GM13976 (cell line): ENCODE measurements at places on chromosomes 1 and 21.
A peak's percentile ranks its signal among the peaks of the same experiment; 100 is the strongest.

- no peak for DNase-seq
These were observed 3.8 kb upstream of the EPB41 start for GRCh38 chr1:28910379-28911115.

GRCh38 chr1:27356619-27357280 lies 10.0 kb downstream of the MAP3K6 start:
- DNase-seq: no peak

DNA sequence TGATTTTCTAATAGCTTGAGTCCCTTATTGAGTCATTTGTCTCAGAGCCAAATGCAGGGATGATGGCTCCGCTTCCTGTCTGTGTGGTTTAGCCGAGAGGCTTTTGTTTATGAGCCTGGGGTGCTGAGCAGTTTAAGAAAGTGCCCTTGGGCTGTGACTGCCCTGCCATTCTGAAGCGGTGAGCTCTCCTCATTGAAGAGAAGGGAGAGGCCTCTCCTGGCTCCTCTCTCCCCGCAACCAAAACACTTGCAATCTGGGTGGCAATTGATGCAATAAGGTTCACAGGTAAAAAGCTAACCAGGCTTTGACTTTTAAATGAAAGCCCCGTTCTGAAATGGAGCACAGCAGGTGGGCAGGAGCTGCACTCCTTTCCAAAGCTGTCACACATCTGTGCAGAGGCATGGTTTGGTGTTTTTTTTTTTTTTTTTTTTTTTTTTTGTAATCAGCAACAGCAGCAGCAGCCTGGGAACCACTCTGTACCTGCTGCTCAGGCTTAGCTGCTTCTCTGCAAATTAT lies 403.7 kb downstream of the SIPA1L2 start:
- DNase-seq: no peak

DNA sequence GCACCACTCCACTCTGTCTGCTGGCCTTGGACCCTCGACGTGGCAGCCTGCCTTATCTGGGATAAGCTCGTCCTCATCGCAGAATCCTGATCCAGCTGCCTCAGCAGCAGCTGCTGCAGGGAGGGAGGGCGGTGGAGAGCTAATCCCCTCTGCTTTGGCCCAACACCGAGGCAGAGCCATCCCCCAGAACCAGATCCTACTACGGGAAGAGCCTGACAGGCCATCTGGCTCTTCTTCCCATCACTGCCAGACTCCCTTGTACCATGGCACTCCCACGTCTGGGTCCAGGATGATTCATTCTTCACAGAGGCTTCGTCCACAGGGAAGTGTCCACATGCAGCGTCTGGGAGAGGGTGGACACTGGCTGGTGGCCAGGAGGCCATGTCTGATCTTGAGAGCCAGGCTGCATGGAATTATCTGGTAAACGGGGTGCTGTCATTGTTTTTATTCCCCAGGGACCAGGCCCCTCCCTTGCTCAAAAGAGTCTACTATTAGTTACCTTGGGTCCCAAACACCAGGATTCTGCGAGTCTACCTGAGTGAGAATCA lies 14.6 kb upstream of the PKP1 start:
- no peak for DNase-seq

- DNase-seq: no peak
These were observed 12.7 kb downstream of the COL6A2 start for GRCh38 chr21:46110499-46111192.

GRCh38 chr1:33163621-33164519 lies 18.0 kb downstream of the TRIM62 start:
- DNase-seq: no peak

DNA sequence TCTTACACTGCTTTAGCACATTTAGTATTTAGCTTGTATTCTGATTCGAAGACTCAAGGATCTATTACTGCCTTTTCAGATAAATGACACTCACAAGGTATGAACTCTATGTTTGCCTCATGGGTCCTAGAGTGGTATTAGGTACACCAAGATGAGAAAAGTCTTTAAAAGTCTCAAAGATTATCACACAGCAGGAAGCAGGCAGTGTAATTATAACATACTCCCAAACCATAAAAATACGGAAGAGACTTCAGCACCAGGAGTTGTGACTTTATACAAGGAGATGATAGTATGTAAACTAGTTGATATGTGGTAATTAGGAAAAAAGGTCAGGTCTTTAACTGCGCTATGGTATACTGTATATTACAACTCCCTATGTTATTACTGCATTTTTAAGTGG lies 11.2 kb upstream of the RCSD1 start:
- DNase-seq: no peak

GRCh38 chr1:210251680-210252490 lies 19.3 kb downstream of the SERTAD4 start:
- DNase-seq: peak; percentile 37

GRCh38 chr1:118636004-118636403 lies 352.1 kb downstream of the TBX15 start:
- DNase-seq: no peak

DNA sequence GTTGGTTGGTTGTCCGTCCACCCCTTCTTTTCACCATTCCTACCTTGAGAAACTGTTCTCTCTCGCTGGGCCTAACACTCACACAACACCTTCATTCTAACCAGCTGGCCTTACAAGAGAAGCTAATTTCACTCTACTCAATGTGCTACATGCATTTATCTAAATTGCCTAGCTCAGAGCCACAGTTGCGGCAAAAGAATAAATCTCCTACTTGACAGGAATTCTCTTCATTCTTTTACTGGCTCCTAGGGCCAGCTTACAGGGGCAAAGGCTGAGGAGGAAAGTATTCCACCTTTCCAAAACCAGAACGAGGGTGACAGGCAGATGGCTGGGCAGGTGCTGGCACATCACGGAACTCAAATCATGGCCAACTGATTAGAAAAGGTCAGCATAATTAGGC lies 6.5 kb downstream of the F3 start:
- DNase-seq: no peak

- no peak for DNase-seq
These were observed 6.1 kb downstream of the SPOCD1 start for GRCh38 chr1:31809698-31810097.

- no peak for DNase-seq
These were observed 12.5 kb upstream of the TADA1 start for GRCh38 chr1:166888373-166889111.

GRCh38 chr1:12610305-12610935 lies 7.6 kb downstream of the DHRS3 start:
- no peak for DNase-seq

DNA sequence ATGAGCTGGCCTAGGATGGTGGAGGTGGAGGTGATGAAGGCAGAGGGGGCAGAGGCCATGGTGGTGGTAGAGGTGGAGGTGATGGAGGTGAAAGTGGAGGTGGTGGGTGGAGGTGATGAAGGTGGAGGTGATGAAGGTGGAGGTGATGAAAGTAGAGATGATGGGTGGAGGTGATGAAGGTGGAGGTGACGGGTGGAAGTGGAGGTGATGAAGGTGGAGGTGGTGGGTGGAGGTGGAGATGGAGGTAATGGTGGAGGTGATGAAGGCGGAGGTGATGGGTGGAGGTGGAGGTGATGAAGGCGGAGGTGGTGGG lies 19.7 kb upstream of the NPHP4 start:
- no peak for DNase-seq

- no peak for DNase-seq
These were observed 1.4 kb downstream of the TOMM20 start for GRCh38 chr1:235127203-235127602.

DNA sequence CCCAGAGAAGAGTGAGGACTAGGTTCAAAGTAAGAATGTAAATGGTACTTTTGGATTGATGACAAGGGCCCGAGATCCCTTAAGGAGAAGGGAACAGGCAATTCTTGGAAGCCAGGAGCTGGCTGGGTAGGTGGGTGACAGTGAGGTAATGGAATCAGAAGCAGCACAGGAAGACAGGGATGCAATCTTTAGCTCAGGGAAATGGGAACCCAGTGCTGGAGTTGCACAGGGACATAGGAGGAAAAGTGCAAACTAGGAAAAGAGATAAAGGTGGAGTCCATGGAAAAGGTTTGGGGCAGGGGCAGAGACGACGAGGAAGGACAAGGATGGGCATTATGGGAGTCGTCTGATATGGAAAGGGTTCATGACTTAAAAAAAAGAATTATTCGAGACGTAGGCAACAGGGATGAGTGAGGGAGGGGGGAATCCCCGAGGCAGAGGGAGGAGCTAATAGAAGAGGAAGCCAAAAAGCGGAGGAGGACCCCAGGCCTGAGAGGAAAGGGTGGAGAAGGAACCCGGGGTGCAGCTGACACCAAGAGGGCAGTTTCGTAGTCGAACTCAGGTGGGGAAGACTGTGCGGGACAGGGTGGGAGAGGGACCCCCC lies 495 bp downstream of the PI4KB start:
- peak; percentile 87 for DNase-seq

DNA sequence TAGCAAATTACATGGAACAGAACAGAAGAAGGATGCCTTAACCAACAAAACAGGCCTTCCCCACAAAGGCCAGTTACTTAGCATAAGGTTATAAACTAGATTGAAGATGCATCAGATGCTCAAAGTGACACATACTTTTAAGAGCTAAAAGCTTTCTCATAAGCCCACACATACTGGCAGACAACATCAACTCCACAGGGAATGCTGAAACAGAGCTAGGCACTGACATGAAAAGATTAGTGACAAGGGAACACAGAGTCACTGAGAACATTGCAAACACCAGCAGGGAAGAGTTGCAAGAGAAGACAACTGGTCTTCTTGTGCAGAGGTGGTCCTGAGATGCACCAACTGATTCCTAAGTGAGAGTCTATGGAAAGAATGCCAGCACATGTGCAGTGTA lies 6.9 kb downstream of the TTC13 start:
- DNase-seq: no peak

DNA sequence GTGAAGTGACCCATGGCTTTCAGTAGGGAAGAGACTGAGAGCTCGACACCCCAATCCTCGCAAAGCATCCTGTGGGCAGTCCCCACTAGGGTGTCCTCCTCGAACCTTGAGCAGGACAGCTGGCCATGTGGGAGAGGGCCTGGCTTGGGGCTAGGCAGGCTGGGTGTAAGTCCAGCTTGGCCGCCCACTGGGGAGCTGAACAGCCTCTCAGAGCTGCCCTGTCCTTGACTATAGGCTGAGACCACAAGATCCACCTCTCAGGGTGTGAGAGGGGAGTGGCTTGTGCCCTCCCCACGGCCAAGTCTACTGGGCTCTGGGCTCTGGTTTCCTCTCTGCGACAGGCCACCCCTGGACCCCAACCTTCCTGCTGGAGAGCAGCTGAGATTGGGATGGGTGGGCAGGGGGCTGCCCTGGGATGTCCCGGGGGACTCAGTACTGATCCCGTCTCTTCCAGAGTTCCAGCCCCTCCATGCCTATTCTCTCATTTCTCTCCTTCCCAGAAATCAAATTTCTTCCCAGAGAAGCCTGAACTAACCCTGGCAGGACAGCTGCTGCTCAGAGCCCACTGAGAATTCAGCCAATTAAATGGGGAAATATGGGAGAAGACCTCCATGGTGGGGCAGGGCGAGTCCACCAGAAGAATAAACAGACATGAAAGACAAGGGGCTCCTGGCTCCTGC lies 282.9 kb downstream of the PTPRU start:
- no peak for DNase-seq

- DNase-seq: no peak
These were observed 16.5 kb downstream of the ZNF697 start for GRCh38 chr1:119631433-119632102.

- no peak for DNase-seq
These were observed 6.5 kb upstream of the GUCA2A start for GRCh38 chr1:42170779-42171621.

GRCh38 chr1:234458352-234459017 lies 20.5 kb downstream of the TARBP1 start:
- no peak for DNase-seq

- no peak for DNase-seq
These were observed 451 bp downstream of the ADAMTSL4 start for GRCh38 chr1:150549496-150550221.

GRCh38 chr1:118257946-118258345 lies 72.9 kb upstream of the SPAG17 start:
- DNase-seq: no peak

DNA sequence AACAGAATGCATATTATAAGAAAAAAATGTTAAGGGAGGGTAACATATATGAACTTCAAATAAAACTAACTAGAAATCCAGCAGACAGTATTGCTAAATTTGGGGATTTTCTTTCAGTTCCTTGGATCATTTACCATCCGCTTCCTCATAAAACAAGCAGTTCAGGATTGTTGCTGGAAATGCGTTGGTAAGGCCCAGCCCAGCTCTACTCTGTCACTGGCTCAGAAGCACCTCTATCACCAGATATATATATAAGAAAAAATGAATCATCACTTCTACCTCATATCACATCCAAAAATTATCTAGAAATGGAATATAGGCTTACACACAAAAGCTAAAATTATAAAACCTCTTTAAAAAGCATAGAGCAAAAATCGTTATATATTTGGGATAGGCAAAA lies 28.2 kb upstream of the COG2 start:
- no peak for DNase-seq

DNA sequence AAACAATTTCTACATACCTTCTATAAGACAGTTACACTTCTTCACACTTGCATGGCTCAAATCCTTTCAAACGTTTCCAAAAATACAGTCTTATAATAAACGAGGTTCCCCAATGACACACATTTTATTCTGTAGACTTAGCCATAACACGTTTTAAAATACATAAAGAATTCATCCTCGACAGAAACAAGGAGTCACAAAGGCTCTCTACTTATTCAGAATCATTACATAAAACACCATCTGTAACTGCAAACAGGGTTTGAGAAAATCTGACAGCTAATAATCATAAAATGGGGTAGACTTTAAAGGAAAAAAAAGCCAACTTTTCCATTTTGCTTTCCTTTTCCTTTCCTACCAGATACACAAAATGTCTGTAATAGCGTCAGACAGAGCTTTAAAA lies 1.8 kb downstream of the PIK3R3 start:
- no peak for DNase-seq

DNA sequence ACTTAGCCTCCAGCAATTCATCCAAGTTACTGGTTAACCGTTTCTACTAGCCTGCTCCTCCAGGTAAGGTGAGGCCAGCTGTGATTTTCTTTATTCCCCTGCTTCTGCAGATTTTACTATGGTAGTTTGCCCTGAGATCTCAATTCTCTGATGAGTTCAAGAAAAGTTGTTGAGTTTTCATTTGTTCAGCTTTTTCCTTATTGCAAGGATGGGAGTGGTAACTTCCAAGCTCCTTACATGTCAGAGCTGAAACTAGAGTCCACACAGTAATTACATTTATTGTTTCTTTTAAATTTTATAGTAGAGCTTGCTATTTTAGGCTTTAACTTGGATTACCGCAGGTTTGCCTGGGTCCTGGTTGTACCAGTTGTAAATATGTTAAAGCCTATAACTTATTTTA lies 76.9 kb upstream of the ZRANB2 start:
- DNase-seq: no peak

- DNase-seq: no peak
These were observed 3.9 kb downstream of the CLDN19 start for GRCh38 chr1:42736152-42736551.

DNA sequence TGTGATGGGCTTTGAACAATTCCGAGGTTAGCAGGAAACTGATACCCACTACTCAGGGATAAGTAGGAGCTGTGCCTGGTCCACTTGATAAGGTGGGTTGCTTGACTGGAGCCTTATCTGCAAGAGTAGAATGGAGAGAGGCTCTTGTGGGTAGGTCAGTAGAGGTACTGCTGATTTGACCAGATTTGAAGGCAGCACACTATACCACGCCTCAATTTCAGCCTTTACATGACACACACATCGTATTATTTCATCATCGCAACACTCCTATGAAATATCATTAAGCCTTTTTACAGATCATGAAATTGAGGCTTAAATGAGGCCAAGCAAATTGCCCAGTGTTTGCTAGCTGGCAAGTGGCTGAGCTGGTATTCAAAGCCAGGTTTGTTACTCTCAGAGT lies 69.6 kb downstream of the KCNJ15 start:
- DNase-seq: no peak

- DNase-seq: peak; percentile 81
These were observed 10.4 kb downstream of the EMC1 start for GRCh38 chr1:19240673-19241538.
